Tongue (tissue), 3 donors: ENCODE measurements at places on chromosomes 6 and 20. TPM values are rescaled to one million over a fixed set of nuclear protein-coding genes. Genes with fewer than 3 reads are reported as not detected.
A peak's percentile ranks its signal among the peaks of the same experiment; 100 is the strongest.

Gene CYP39A1
- total RNA-seq: 13.5 TPM

Gene HACE1
- 28.8 TPM for total RNA-seq

Gene BPIFA1
- total RNA-seq: 109 TPM

Gene LY6G6F
- 0.82 TPM for total RNA-seq

Gene PGBD1
- total RNA-seq: 8.5 TPM

Gene ATP6V1G2
- 1.3 TPM for total RNA-seq

Gene SLC35F1
- total RNA-seq: 6.3 TPM

DNA sequence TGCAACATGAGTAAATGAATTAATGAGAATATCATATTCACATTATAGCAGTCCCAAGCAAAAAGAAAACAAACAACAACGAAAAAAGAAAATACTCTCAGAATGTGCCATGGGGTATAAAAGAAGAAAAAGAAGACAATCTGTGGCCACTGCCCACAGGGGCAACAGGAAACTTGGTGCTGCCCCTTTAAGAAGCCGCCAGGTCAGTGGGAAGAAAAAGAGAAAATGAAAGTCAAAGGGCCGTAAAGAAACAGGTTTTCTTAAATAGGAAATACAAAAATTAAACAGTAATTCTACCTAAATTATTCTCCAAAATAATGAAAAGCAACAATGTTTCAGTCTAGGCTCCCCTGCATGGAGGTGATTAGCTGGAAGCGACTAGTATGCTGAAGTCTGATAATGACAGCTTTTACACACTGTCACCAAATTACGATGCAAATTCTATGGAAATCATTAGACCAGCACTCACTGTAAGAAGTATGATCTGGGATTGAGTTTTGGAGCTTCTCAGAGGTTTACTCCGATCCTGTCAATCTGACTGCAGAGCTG lies 23.6 kb downstream of the GMDS start:
- no peak for DNase-seq

- DNase-seq: no peak
Observed at GRCh38 chr6:145733207-145733606, 2.1 kb downstream of the EPM2A start.

GRCh38 chr6:30465595-30466306 lies 23.6 kb upstream of the HLA-E start:
- DNase-seq: no peak

- peak; percentile 76 for DNase-seq
Observed at GRCh38 chr6:134464690-134465411, 146.9 kb upstream of the SGK1 start.

DNA sequence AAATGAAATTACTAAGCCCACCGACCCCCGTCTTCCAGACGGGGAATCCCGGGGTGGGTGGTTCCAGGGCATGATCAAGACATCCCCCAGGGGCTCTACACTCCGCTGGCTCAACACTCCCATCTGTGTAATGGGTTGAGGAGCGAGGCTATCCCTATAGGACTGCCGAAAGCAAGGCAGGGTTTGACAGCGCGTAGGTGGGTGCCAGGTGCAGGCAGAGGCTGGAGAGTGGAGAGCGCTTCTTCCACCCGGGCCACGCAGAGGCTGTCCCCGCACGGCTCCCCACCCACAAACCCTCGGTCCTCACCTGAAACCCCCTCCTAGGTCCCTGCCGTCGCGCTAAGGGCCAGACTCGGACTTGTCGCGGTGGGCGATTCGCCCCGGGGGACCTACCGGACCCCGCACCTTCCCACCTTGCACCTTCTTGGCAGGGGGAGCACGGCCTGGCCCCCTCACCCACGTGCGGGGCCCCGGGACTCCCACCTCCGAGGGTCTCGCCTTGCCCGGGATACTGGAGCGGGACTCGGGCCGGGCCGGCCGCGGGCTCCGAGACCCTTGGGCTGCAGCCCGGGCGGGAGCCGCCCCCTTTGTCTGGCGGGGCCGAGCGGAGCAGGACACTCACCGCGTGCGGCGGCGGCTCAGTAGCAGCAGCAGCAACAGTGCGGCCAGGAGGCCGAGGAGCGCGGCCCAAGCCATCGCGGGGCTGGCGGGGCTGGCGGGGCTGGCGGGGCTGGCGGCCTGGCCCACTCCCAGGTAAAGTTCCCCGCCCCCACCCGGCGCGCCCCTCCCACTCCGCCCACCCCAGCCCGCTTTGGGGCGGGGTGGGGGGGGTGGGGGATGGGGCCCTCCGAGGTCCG lies at the start of gene PTGIS:
Gene PTGIS (minus strand): TSS at position 717 of the 857 bp plus-strand sequence. CDS start 21 bp downstream, at position 696.
- peak; percentile 54 for DNase-seq

DNA sequence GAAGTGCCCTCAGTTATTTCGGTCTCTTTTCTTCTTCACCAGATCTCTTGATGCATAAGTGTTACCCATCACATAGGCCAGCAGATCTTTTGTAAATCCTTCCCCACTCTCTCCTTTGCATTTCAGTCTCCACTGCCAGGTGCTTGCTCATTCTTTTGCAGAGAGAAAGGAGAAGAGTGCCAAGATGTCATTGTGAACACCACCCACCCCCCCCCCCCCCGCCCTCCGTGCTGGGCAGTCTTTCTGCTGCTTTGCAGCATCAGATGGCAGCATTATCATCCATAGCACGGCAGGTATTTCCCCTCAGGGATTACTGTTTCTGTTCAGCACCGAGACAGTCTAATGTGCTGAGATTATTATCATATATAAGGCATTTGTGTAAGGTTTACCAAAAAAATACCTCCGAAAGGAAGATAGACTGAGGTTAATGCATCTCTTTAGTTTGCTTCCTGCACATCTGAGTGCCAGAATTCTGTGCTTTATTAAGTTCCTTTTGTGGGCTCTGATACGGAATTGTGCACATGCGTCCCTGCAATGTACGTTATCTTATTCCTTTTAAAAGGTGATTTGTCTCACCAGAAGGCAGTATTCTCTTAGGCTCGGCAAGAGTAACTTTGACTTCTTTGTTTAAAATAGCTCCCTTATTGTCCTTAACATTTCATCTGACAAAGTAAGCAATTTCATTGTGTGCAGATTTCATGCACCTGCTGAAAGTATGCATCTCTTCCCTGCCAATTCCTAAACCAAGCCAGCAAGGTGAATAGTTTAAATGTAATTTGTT lies 128.8 kb downstream of the PHACTR1 start:
- no peak for DNase-seq

GRCh38 chr20:51533291-51534172 lies 9.0 kb downstream of the NFATC2 start:
- no peak for DNase-seq

DNA sequence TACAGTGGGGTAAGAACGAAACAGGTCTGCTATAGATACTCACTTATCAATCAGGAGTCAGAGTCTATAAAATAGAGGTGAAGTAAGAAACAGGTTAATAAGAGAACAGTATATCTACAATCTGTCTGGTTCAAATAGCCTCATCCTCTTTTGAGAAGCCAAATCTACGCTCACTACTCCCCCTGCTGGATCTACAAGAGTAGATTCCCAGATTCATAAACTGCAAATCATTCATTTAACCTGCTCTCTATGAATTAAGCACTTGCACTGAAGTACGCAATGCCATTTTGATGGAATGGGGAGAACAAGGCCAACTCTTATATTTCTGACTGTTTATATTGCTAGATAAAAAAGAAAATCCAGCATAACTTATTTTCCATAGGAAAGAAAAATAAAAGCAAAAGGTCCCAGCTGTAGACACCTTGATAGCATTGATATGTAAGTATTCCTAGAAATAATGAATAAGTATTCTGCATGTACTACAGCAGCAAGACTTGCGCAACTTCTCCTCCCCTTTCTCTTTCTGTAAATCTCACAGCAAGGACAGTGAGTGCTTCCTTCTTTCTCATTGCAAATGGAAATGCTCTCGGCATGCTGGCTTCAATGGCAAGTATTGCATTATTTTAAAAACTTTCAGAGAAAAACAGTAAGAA lies 92.3 kb downstream of the RFX6 start:
- DNase-seq: peak; percentile 74
